ENCODE measurements at places on chromosomes 3 and 15.

DNA sequence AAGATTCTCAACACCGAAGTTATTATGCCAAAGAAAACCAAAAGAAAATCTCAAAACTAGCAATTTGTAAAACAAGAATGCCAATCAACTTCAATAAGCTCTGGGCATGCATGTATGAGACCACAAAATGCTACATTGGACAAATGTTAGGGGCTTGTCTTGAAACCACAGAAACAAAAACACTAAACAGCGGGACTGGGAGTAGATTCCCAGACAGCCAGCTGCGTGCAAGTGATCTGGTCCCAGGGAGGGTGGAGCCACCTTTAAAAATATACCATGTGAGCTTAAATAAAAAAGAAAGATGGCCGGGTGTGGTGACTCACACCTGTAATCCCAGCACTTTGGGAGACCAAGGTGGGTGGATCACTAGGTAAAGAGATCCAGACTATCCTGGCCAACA is 163.6 kb upstream of the PRICKLE2 start:
- no peak for DNase-seq

DNA sequence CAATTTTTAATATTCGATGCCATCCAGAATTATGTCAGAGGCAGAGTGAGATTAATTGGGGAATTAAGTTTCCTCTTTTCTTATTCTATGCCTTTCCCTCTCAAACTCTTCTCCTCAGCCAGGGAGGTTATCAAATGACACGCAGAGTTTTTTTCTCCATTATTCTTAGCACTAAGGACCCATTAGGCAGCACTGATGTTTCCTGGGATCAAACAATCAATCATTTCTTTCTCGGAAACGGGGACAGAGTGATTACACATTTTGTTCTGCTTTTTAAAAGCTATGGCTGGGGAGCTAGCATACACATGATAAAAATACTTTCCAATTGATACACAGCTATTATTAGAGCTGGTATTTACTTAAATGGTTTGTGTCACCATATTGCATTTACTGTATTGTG is 35.3 kb upstream of the PSMD6 start:
- no peak for DNase-seq

GRCh38 chr3:100002599-100003350 is 111.5 kb downstream of the FILIP1L start:
- peak; percentile 82 for DNase-seq

DNA sequence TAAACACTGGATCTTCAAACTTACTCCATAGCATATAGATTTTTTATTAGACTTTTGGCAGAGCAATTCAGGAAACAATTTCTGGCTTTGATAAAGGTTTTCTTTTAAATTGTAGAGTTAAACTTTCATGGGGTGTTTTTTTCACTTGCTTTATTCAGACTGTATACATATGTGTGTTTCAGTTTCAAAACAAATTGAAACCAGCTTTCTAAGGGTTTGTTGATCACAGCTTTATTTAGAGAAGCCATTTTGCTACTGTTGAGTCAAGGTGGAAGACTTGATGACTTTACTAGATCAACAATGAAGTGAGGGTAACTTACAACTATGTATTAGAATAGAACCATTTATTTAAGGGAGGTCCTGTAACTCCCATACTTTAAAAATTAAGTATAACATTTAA is 6.2 kb downstream of the UBE2E1 start:
- DNase-seq, result no peak

DNA sequence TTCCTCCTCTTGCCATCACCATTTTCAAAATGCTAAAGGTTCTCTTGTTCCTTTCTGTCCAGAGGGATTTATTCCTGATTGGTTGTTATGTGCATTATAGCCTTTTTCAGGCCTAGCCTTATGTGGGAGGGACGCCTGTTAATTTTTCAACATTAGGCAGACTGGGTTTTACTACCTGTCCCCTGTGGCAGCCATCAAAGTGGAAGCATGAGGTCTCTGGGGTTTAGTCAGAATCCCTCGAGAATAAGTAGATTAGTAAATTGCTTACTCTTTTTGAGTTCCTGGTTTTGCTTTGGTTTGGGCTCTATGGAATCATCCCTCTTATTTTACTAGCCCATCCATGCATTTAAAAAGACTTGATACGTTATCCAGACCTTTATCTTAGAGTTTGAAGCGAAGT is 32.4 kb downstream of the PAK2 start:
- DNase-seq, result no peak

DNA sequence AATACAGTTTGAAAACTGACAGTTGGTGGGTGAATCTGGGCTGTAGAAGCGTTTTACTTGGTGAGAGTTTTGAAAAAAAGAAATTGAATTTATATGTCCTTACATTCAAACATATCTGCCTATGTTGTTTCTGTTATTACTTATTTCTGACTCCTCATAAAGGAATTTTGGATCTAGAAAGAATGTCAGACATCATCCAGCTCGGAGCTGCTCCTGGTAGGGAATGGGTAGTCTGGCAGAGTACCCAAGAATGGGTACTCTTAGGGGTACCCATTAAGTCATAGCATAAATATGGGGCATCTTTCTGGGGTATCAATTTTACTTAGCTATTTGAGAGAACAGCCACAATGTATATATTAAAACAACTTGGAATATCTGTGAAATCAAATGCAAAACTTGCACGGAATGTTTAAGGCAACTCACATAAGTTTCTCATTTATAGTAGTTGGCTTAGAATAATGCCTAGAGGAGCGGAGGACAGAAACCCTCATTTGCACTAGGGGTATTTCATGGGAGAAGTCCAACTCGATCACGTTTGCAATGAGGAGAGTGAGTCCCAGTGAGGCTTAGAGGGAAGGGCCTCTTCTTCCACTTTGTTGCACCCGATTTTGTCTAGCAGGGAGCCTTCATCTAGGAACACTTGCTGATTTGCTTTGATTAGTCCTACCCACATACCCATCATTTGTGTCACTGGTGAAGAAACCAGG is 2.4 kb upstream of the LARP6 start:
- DNase-seq, result no peak

GRCh38 chr15:49988766-49989165 is 130.3 kb downstream of the ATP8B4 start:
- DNase-seq, result no peak

DNA sequence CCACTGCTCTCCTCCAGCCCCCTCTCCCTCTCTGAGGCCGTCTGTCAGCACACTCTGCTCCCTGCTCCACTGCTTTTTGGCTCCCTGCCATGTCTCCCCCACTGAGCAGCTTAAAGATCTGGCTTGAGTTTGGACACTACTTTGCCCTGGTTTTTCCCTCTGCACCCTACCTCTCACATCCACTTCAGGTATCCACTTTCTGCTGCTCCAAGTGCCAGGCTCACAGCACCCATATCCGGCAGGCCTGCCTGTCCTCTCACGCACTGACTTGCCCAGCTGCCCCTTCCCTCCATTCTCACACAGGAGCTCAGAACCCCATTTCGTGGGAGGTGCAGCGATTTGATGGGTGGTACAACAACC is 3.7 kb downstream of the DUOX1 start:
- no peak for DNase-seq

- no peak for DNase-seq
Measured at GRCh38 chr3:74351213-74351612, 263.2 kb downstream of the CNTN3 start.

DNA sequence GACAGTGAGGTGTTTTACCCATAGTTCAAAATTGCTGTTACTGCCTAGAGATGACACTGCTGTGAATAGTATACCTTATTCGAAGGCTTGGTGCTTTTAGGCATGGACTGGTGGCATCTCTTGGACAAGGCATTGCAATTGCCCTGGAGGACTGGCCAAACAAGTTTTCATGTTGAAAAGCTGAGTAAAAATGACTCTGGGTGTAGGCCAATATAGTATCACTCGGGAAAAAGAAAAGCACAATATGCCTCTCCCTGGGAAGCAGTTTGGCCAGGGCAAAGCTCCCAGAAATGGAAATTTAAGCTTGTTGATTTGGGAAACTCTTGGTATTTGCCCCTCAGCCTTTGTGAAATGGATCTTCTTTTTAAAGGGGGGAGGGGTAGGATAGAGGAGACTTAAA is 54.8 kb downstream of the ZNF609 start:
- DNase-seq, result no peak
